ENCODE measurements at places on chromosomes 1 and 21.

- DNase-seq = peak; percentile 98
Measured at GRCh38 chr1:33127001-33127823, 46.3 kb downstream of the AZIN2 start.

- no peak for DNase-seq
Measured at GRCh38 chr1:157198619-157199420, 60.6 kb upstream of the ETV3 start.

GRCh38 chr1:53606651-53607051 lies 132.3 kb downstream of the GLIS1 start:
- no peak for DNase-seq

DNA sequence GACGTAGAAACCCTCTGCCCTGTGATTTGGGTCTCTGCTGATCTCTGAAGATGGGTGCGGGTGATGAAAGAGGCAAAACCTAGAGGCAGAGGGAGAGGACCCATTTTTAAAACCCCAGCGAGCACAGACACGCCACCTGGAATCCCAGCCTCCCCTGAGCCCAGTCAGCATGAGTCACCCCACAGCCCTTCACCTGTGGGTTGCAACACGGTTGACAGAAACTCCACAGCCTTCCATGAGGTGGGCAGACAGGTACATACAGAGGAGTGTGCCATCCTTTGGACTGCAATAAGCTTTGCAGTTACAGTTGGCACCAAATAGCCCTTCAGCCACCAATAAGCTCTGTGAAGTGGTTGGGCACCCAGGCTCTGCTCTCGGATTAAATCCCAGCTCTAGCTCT lies 2.1 kb upstream of the GRHL3 start:
- DNase-seq = no peak

- DNase-seq = no peak
Measured at GRCh38 chr21:42388740-42389448, 7.0 kb downstream of the TMPRSS3 start.

DNA sequence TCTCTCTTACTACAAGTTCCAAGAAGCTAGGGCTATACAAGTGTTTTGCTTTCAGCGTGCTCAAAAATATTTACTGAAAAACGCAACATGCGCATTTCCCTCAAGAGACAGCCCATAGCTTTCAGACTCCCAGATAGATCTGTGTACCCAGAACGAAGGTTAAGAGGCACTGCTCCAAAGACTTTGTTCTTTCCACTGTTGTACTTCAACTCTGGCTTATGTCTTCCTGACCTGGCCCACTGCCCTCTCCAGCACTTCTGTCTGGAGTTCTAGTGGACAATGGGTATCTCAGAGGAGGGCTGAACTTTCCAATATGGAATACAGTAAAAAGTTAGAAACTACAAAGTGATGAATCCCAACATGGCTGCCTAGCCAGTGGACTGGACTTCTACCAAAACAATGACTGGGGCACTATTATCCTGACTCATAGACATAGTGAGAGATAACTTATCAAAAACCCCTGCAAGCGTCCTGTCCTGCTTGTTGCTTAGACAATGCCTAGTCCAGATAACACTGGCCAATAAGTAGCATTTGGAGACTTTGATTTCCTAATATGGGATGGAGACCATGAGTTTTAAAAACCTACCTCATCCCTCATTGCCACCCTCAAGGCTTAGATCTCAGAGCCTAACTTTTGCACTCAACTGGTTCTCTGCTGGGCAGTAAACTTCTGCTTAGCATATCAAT lies 8.8 kb upstream of the ADAR start:
- DNase-seq = no peak

DNA sequence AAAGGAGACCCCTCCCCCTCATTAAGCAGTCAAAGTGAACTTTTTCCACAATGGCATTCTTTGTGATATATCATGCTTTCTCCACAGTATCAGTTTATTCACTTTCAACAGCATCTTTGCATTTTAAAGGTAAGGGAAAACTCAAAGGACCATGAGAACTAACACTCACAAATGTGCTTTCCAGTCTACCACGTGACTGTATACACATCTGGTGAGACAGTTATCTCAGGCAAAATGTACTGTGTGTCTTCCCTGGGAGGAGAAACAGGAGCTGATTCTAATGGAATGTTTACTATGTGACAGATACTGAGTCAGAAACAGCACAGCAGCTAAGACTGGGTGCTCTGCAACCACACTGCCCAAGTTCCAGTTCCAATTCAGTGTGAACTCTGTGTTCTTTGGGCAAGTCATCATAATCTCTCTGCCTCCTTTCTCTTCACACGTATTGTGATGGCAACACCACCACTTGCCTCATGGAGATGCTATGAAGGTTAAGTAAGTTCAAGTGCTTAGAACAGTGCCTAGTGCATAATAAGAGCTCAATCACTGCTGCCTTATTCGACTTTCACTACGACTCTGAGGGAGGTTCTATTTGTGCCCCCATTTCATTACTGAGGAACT lies 79.0 kb downstream of the SLC45A1 start:
- DNase-seq = no peak

GRCh38 chr1:3677484-3677883 lies 25.2 kb downstream of the TP73 start:
- peak; percentile 79 for DNase-seq

DNA sequence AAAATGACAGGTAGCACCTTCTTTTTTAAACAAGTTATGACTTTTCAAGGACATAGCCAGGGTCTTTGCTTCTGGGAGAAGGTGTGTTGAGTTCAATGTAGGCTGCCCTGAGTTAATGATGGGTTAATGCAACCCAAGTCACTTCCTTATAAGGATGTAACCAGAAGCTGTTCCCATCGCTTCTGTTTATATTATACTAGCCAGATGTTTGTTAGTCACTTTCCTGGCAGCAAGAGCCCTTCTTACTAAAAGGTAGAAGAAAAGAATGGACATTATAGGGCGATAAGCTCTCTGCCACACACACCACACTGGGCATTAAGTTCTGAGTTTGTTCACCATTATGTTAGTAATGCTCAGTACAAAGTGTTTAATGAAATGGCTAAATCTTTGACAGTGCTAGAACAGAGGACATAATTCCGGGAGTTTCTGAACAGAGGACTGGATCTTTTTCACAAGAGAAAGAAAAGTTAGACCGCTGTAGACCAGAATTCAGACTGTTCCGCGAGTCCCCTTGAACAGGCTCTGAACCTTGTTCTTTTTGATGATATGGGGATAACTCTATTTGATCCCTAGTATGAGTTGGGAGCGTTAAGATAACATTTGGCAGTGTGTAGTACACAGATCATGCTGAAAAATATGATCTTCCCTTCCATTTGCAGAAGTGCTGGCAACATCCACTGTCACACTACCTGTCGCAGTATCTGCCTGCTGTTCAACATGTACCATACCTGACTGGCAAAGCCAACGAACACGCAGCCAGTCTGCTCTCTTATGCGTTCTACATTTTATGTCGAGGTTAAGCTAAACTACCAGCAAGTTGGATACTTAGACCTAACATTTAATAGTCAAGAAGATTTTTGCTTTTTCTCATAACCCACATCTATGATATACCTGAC lies 41.0 kb downstream of the DEGS1 start:
- no peak for DNase-seq

GRCh38 chr21:38315122-38315521 lies 58.3 kb downstream of the KCNJ15 start:
- DNase-seq = no peak

- no peak for DNase-seq
Measured at GRCh38 chr1:25643929-25644328, 27.3 kb downstream of the MAN1C1 start.

GRCh38 chr1:182978151-182978853 lies 25.3 kb upstream of the SHCBP1L start:
- DNase-seq = no peak

DNA sequence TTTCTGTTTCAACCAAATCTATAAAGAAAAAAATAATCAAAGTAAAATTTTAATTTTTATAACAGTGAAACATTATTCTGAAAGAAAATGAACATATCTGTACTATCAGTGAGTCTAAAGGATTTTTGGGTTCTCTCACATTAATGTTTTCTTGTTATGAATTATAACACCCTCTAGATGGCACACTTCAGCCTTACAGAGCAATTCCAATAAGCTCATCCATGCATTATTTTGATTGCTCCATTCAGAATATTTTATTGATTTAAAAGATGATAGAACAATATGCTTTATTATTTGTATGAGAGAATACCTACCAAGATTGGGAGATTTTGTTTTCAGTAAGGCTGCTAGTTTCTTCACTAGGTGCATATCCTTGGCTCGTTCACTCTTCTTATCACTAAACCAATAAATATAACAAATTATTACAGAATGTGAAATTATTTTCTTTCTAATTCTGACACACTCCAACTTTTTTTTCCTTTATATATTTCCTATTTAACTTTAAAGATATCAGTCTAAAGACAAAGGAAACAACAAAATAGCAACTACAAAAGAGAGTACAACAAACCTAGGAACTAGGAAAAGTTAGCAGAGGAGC lies 82.4 kb downstream of the RAB3GAP2 start:
- peak; percentile 21 for DNase-seq

DNA sequence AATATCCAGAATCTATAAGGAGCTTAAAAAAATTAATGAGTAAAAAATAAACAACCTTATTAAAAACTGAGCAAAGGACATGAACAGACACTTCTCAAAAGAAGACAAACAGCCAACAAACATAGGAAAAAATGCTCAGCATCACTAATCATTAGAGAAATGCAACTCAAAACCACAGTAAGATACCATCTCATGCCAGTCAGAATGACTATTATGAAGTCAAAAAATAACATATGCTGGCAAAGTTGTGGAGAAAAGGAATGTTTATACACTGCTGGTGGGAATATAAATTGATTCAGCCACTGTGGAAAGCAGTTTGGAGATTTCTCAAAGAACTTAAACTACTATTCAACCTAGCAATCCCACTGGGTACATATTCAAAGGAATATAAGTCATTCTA lies 25.3 kb downstream of the PIGK start:
- no peak for DNase-seq

DNA sequence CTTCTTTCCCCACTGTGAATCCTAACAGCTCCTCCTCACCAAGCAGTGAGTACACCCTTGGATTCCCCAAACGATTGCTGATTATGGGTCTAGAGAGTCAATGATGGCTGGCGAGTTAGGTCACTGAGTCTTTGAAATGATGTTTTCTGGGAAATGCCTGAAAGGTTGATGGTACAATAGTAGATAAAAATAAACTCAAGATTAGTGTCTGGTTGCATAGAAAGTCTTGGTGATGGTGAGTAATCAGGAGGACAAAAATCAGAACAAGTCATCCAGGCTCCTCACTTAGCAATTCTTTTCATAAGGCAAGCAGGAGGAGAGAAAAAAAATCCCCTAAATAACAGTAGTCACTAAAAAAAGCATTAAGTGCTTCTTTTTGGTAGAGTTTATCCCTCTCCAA lies 22.6 kb downstream of the HLX start:
- DNase-seq = no peak

GRCh38 chr1:22689505-22689904 lies 21.1 kb upstream of the EPHB2 start:
- no peak for DNase-seq

- DNase-seq = no peak
Measured at GRCh38 chr1:2602866-2603520, 16.4 kb downstream of the PRXL2B start.

GRCh38 chr21:21200939-21201615 lies 202.9 kb downstream of the NCAM2 start:
- DNase-seq = no peak

GRCh38 chr1:33314416-33314815 lies 6.5 kb downstream of the A3GALT2 start:
- no peak for DNase-seq

GRCh38 chr1:62355095-62355494 lies 35.9 kb upstream of the KANK4 start:
- DNase-seq = no peak

GRCh38 chr1:220692436-220693228 lies 2.5 kb downstream of the C1orf115 start:
- DNase-seq = no peak

DNA sequence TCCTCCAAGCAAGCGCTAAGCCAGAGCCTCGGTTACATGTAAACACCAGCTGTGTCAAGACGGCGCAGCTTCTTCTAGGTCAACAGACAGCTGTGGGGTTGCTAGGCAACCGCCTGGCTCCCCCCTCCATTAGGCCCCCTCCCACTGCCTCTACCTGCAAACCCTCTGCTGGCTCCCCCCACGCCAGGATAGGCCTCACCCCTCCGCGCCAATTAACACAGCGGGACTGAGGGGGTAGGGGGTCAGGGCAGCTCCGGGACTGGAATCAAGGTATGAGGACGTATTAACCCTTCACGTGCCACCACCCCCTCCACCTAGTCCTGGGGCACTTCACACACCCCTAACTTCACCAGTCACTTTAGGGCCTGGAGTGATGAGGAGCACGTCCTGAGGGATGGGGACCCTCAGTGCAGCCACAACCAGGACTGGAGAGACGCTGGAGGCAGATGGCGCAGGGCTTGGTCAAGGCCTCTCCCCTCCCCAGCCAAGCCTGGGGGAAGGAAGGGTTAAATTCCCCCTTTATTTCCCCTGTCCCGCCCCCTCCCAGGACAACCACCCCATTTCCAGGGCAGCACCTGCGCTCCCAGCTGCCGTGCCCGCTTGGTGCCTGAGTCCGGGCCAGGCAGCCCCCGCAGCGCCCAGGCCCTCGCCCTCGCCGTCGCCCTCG lies 37.4 kb upstream of the WASF2 start:
- DNase-seq = no peak

DNA sequence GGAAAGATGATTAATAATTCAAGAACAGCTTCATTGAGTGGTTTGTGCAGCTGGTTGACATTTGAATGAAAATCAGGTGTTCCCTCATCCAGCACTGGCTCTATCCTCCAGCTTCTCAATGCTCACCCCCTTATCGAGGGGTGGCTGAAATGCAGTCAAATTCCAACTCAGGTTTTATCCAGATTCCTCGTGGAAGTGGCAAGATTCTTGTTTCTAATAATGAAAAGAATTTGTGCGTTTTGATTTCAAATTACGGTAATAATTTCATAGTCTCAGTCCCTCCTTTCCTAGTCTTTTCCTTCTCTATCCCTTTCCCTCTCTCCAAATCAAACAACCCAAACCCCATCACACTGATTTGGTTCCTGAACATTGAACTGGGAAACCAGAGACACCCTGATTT lies 3.1 kb downstream of the CNIH3 start:
- no peak for DNase-seq

DNA sequence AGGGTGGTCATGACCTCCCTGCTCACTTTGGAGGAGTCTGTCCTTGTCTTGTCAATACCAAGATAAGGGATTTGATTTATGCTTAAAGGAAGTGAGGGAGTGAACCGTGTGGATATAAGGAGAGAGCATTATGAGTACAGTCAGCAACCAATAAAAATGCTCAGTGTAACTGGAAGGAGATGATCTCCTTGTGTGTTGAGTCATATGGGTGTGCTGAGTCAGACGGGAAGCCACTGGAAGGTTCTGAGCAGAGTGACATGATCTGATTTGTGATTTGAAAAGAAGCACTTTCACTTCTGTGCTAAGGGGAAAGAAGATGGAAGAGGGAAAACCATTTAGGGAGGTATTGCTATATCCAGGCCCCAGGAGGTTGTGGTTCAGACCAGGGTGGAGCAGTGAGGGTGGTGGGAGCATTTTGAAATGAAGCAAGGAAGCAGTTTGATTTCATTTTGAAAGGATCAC lies 2.5 kb upstream of the BCL10 start:
- DNase-seq = no peak

Data from AML-193 (cell line).